ENCODE measurements at places on chromosomes 2 and 18. TPM values are rescaled to one million over a fixed set of nuclear protein-coding genes. Genes with fewer than 3 reads are reported as not detected.

DNA sequence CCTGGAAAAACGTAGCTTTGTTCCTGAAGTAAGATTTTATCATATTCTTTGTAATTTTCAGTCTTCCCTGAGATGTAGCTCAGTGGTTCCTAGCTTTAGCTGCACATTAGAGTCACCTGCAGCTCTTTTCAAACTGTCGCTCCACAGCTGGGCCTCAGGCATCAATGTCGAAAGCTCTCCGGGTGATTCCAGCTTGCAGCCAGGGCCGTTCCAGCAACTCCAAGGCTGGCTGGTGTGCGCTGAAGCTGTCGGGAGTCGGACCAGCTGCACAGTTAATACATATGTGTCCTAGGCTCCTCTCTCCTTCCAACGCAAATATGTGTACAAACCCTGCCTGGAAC, 609 bp upstream of the ZNF2 start:
- DNase-seq: no peak

DNA sequence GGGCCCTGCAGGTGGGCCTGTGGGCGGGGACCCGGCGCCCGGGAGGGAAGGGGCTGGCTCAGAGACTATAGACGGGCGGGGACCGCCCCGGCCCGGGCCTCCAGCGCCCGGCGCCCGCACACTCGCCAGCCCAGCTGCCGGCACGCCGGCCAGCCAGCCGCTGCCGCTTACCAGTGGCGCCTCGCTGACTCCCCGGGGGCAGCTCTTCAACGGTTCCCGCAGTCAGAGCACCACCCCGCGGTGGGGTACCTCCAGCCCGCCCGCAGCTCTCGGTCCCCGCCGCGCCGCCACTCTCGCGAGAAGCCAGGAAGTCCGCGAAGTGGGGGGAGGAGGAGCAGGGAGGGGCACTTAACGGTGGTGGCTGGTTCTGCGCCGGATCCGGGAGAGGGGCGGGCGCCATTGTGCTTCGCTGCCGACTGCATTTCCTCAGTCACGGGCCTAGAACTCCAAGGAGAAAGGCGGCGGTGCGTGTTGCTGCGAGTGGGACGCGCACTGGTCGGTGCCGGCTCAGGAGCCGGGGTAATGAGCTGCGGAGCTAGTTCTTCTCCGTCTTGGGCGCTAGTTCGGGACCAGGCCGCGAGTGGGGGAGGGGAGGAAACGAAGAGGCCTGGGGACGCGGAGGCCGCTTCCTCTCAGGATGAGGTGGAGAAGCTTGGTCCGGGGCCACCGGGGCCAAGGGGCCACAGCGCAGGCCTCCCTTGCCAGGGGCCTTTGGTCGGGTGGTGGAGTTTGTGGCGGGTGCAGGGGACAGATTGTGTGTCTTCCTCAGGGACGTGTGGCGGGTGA, at the start of gene MARCHF7:
TSS of gene MARCHF7 (plus strand) at position 364 of the 786 bp plus-strand sequence. CDS start 16,517 bp downstream, outside the sequence.
- DNase-seq: peak; percentile 96

- DNase-seq: peak; percentile 48
Observed at GRCh38 chr2:220887271-220887870, 684.7 kb downstream of the EPHA4 start.

- DNase-seq: no peak
Observed at GRCh38 chr2:85401464-85401805, 8.7 kb downstream of the CAPG start.

GRCh38 chr2:46936566-46936965, 21.0 kb upstream of the MCFD2 start:
- DNase-seq: no peak

DNA sequence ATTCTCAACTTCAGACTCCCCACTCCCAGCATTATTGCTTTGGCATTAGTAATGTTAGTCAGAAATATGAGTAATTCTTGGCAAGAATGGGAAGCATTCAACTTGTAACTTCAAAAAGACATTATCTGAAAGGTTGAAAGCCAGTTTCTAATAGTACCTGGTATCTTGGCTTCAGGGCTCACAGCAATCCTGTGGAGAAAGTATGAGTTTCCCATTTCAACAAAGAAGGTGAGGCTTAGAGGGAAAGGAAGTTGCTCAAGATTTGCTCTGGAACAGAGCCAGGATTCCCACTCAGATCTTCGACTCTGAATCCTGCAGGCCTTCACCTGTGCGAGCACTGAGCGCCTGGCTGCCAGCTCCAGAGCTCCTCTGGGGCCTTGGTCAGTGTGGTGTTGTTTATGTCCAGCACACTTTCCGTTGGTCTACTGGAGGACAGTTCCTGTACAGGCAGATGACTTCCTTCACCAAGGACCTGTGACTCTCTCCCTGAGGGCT, 136.1 kb downstream of the MCFD2 start:
- no peak for DNase-seq

- DNase-seq: no peak
Observed at GRCh38 chr2:160201849-160202539, 1.9 kb upstream of the ITGB6 start.

- DNase-seq: no peak
Observed at GRCh38 chr2:171669121-171669520, 18.1 kb upstream of the DYNC1I2 start.

- no peak for DNase-seq
Observed at GRCh38 chr2:235500110-235500760, 6.4 kb downstream of the AGAP1 start.

DNA sequence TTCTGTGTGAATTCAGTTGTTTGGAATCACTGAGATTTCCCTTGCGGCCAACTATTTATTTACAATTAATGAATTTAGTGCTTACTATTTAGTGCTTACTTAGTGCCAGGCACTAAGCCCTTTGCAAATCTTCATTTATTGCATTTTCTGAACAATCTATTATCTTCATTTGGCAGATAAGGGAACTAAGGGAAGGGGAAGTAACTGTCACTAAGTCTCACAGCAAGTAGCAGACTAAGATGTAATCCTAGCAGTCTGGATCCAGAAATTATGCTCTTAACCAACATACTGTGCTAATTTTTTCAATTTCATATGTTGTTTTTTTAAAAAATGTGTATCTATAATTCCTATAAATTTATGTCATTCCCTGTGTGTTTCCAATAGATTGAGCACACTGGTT, 214.4 kb upstream of the EPC2 start:
- DNase-seq: no peak

GRCh38 chr2:109318150-109318948, 189.3 kb downstream of the SH3RF3 start:
- peak; percentile 24 for DNase-seq

GRCh38 chr2:65557616-65558573, 125.5 kb upstream of the SPRED2 start:
- no peak for DNase-seq

GRCh38 chr2:20062615-20063545, 11.5 kb upstream of the LAPTM4A start:
- DNase-seq: no peak

DNA sequence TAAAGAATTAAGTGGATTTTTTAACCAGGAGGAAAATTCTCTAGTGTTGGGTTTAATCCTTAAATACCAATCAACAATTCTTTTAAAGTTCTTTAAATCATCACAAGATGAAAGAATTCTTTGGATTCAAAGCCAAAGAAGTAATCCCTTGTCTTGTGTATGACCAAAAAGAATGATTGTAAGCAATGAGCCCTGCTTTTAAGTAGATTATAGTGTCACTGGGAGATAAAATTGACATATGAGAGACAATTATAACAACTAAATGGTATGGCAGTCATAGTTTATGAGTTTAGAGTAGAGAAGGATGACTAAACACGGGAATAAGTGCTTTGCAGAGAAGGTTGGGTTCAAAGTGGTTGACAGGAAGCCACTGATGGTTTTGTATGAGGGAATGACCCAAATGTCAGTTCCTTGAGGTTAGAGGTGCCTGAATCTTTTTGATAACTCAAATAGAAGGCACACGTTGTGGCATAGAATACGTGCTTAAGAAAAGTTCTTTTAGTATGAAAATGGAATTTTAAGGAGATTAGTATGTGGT, 199.6 kb upstream of the TCF4 start:
- no peak for DNase-seq

GRCh38 chr2:196530910-196531309, 108.6 kb upstream of the CCDC150 start:
- no peak for DNase-seq

DNA sequence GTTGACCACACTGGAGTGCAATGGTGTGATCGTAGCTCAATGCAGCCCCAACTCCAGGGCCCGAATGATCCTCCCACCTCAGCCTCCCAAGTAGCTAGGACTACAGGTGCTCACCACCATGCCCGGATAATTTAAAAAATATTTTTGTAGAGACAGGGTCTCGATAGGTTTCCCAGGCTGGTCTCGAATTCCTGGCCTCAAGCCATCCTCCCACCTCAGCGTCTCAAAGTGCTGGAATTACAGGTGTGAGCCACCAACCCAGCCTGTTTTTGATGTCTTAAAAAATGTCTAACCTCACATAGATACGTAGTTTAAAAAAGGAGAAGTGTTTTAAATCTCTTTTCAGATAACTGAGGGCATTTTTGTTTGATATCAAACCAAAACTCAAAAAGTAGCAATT, 37.6 kb downstream of the IMPA2 start:
- no peak for DNase-seq

GRCh38 chr2:43898134-43898837, 59.5 kb downstream of the ABCG8 start:
- DNase-seq: peak; percentile 23

- DNase-seq: no peak
Observed at GRCh38 chr2:206456078-206456754, 12.9 kb downstream of the ADAM23 start.

GRCh38 chr2:145875016-145875415, 1355.1 kb upstream of the ZEB2 start:
- DNase-seq: no peak

DNA sequence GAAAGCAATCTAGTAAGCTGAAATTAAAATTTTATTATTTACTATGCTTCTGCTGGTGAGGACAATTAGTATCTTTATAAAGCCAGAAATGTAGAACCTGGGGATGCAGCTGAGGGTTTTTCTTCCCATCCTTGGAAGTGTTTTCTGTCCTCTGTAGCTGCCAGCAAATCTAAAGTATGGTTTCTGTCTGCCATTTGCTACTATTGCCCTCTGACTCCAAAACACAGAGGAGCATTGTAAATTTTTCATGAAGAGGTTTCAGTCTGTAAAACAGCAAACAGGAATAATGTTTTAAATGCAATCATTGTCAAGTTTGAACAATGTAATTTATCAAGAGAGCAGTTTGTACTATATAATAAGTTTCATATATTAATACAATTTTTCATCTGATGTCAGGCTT, 258.8 kb downstream of the ZNF407 start:
- DNase-seq: no peak

DNA sequence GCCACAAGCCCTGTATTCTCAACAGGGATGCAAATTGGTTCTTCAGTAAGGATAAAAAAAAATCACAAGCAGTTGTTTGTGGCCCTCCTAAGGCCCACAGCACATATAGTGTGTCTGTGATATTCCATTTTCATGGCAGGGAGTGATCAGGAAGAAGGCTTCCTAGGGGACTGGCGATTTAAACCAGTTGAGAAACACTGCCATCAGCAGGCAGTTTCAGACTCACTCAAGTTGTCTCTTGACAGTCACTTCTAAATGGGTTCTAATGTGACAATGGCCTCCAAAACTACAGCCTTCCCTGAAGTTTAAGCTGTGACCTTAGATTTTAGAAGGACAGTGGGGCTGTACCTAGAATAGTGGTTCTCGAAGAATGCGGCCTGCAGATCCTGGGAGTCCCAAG, 6.0 kb downstream of the CIAO1 start:
- DNase-seq: no peak

FZD7 gene
- 106 TPM for total RNA-seq

TPO gene
- not detected for total RNA-seq

FKBP7 gene
- 47.0 TPM for total RNA-seq

PROKR1 gene
- total RNA-seq: 2.1 TPM

CNTNAP5 gene
- total RNA-seq: not detected

ABCB11 gene
- total RNA-seq: 0.09 TPM
